ENCODE measurements at places on chromosomes 7 and 10.

GRCh38 chr7:134357486-134357885, 40.8 kb upstream of the SLC35B4 start:
- DNase-seq, result no peak

DNA sequence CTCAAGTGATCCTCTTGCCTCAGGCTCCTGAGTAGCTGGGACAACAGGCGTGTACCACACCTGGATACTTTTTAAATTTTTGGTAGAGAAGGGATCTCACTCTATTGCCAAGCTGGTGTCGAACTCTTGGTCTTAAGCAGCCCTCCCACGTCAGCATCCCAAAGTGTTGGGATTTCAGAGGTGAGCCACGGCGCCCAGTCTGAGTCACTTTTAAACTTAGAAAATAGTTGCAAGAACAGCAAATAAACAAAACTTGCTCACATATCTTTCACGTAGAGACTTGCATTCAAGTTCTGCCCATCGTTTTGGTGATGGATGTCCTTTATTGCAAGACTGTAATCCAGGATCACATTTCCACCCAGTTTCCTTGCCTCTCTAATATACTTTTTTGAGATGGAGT, 16.6 kb downstream of the GTF2I start:
- DNase-seq, result no peak

GRCh38 chr10:3117486-3117885, 50.1 kb downstream of the PFKP start:
- DNase-seq, result no peak

GRCh38 chr10:78165617-78166016, 132.0 kb downstream of the RPS24 start:
- DNase-seq, result no peak

DNA sequence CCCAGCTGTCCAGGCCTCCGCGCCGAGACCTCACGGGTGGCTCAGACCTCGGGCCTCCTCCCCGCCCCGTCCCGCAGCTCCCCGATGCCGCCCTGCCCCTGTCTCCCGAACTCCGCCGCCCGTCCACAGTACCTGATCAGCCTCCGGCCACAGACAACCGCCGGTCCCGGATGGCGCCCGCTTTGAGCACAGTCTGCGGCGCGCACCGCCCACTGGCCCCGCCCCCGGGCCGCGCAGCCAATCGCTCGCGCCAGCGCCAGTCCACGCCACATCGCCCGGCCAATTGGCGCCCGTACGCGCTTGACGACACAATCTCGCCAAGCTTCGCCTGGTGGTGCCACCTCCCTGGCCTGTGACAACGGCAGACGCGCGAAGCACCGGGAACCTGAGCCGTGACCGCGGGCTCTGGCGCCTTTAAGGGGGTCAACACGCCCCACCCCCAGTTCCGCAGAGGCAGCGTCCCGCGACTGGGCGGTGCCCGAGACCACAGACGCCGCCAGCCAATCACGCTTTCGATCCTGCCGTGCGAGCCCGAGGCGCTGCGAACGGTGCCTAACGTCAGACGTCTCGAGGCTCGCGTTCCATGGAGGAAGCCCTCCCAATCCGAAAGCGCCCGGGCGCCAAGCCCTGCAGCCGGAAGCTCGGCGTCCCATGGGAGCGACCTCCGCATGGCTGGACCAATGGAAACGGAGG, at the start of gene IDI1:
Gene IDI1, minus strand, starts transcription at position 388 of the 693 bp plus-strand sequence. Its CDS starts 116 bp downstream, at position 272.
- DNase-seq, result peak; percentile 96

- no peak for DNase-seq
Measured at GRCh38 chr10:125006921-125007426, 65.1 kb downstream of the ZRANB1 start.

GRCh38 chr7:91657483-91658071, 222.9 kb downstream of the MTERF1 start:
- DNase-seq, result no peak

GRCh38 chr10:127228195-127228787, 31.9 kb upstream of the INSYN2A start:
- no peak for DNase-seq

GRCh38 chr10:131081376-131081775, 230.1 kb downstream of the TCERG1L start:
- no peak for DNase-seq

- DNase-seq, result peak; percentile 20
Measured at GRCh38 chr10:22308390-22308789, 7.8 kb upstream of the COMMD3 start.

DNA sequence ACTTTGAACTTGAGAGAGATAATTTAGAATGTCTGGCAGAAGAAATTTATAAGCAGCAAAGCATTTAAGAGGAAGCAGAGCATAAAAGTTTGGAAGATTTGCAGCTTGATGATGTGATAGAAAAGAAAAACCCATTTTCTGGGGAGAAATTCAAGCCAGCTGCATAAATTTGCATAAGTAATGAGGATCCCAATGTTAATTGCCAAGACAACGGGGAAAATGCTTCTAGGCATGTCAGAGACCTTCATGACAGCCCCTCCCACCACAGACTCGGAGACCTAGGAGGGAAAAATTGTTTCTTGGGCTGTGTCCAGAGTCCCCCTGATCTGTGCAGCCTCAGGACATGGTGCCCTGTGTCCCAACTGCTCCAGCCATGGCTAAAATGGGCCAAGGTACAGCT, 263.6 kb upstream of the POT1 start:
- DNase-seq, result no peak

DNA sequence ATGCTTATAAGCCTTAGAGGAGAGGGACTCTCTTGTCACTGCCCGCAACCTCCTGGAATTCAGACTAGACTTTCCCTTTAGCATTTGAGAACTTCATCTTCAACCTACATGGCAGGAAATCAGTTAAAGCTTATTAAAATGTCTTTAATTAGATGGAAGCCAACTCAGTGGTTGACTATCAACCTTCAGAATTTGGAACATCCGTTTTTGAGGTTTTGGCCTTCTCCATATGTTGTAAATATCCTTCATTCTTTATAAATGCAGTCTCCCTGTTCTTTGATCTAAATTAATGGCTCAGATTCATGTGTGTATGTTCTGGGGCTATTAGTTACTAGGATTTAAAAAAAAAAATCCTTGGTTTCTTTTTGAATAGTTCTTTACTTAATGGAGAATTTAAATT, 85.0 kb downstream of the ANKRD61 start:
- no peak for DNase-seq

- DNase-seq, result no peak
Measured at GRCh38 chr7:78770422-78771410, 682.8 kb downstream of the MAGI2 start.

DNA sequence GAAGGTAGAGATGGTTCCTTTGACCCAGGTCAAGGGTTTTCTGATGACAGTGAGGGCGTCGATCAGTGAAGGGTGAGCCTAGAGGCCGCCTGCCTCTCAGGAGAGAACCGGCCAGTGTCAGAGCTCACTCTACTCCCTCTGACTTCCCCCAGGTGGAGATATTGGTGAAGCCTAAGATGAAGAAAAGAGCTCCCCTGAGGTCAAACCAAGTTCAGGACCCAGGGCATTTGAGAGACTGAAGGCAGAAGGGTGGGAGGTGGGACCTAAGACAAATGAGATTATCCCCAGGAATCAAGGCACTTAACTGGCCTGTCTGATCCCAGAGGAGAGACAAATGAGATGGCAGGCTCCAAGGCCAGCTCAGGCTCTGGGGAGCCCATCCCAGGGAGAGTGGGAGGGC, 104.7 kb downstream of the CDH23 start:
- no peak for DNase-seq

DNA sequence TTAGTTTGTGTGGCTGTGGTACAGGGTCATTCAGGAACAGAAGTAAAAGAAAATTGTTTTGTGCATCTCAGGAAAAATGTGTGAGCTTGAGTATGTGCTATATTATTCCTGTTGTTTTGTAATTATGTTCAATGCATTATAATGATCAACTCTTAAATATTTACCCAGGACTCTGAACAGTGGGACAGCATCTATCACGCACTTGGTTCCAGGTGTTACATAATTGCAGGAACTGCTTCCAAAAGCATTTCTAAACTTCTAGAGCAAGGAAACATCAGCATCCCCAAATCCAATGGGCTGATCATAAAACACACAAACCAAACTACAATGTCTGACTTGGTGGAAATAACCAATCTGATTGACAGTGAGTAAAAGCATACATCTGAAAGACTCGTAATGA, 26.6 kb downstream of the ENO4 start:
- no peak for DNase-seq

All from activated naive CD4-positive, alpha-beta T cell treated with Interleukin-2 at 50 U/mL for 16 hours (primary cell).